ENCODE measurements at places on chromosomes 12 and 14.

DNA sequence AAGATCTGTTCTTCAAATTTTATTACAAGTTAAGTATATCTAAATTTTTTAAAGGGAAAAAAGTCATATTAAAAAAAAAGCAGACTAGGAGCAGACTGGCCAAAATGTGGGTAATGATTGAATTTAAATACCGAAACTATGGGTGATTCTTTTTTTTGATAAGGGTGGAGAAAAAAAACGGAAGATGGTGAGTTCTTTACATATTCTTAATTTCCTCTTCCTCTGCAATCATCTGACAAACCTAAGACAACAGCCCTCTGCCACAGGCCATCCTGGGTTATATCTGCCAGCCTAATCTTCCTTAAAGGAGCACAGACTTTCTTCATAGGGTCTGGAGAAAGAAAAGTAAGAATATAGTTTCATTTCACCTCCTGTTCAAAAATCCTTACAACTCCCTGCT is 108.0 kb downstream of the PPP2R5E start:
- DNase-seq = no peak

GRCh38 chr12:67609226-67609870 is 39.2 kb upstream of the DYRK2 start:
- DNase-seq = no peak

DNA sequence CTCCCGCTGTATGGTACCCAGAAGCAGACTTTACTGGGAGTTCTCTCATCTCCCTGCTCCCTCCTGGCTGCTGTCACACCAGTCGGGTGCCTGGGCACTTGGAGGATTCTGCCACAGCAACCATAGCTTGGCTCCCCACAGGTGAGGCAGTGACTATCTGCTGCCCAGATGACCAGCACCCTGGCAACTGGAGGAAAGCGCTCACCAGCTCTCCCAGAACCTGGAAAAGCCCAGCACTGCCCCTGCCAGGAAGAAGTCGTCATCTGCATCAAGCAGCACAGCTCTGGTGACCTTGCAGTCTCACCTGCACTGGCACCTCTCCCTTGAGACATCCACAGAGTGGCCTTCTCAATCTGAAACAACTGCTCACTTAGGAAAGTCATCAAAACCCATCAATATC is 31.9 kb upstream of the TC2N start:
- no peak for DNase-seq

- DNase-seq = peak; percentile 34
Observed at GRCh38 chr12:111434680-111435338, 29.1 kb downstream of the SH2B3 start.

- no peak for DNase-seq
Observed at GRCh38 chr14:31172084-31172483, 35.5 kb downstream of the HECTD1 start.
